ENCODE measurements at places on chromosomes 6 and 20.

- no peak for DNase-seq
Measured at GRCh38 chr6:157376241-157376640, 4.7 kb upstream of the ZDHHC14 start.

- no peak for DNase-seq
Measured at GRCh38 chr6:160247457-160247883, 11.2 kb downstream of the SLC22A2 start.

- DNase-seq = no peak
Measured at GRCh38 chr6:68874747-68875146, 239.7 kb downstream of the ADGRB3 start.

DNA sequence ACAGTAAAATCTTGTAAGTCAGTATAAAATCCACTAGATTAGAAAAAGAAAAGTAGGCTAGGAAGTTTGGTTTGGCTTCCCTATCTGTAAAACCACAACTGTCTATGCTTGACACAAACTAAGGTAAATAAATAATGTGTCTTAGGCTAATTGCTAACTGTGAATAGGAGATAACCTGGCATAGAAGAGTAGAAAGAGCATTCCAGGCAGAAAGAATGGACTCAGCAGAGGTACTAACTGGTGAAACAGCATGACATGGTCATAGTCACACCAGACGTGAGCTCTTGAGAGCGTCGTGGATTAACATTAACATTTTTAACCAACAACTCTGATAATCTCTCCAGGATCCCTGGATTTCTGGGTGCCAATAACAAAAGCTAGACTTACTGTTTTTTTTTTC, 8.7 kb upstream of the WTAP start:
- DNase-seq = no peak

GRCh38 chr20:47133809-47134456, 222.6 kb downstream of the ZMYND8 start:
- peak; percentile 77 for DNase-seq

- DNase-seq = no peak
Measured at GRCh38 chr6:9002833-9003232, 567.5 kb upstream of the SLC35B3 start.

DNA sequence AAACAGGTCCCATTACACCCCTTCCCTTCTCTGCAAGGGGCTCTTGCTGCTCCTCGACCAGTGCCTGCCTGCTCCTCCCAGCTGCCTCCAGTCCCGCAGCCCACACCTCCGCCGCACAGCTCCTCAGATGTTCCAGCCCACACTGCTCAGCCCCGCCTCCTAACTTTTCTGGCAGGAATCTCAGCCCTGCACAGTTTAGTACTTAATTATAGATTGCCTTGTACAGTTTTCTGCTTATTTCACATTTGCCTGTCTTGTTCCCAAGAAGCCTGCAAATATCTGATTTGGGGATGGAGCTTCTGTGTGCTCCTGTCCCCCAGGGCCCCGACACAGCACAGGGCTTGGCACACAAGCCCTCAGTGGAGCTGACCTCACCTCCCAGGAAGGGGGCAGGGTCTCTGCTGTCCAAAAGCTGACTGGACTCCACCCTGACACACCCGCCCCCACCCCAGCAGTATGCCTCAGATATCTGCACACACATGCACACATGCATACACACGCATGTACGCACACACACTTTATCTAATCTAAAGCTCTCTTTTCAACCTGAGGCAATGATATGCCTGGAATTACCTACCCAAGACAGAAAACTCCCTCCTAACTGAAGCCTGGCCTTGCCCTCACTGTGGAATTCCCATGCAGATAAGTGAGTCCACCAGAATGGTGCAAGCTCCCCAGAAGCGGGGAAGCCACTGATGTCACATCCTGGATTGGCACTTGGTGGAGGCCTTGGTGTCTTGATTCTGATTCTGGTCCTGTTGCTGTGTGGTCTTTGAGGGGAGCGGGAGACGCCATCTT, 1.2 kb upstream of the PNPLA1 start:
- DNase-seq = no peak

DNA sequence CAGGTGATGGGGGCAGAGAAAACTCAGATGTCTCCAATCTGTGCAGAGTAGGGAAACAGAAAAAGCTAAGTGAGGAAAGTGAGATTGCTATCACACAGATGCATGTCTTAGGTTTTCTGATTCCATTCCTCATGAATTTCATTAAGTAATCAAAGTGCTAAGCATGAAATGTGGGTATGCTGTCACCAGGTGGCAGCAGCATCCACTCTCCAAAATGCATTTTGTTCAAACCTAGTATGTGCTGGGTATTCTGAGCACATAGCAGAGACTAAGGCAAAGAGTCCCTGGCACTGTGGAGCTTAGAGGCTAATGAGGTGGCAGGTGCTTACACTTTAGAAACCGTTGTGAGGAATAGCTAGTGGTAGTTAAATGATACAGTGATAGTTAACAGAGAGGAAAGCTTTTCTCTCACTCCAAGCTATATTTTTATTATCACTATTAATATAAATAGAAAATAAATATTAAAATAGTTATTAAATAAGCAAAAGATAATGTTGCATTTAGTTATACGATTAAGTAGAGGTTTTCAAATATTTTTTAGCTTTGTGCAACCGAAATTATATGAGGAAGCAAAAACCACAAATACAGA, 179.5 kb downstream of the CDH26 start:
- DNase-seq = no peak

- DNase-seq = peak; percentile 20
Measured at GRCh38 chr6:138007014-138007472, 100.2 kb downstream of the PERP start.

- no peak for DNase-seq
Measured at GRCh38 chr6:110761371-110761770, 53.9 kb downstream of the CDK19 start.

DNA sequence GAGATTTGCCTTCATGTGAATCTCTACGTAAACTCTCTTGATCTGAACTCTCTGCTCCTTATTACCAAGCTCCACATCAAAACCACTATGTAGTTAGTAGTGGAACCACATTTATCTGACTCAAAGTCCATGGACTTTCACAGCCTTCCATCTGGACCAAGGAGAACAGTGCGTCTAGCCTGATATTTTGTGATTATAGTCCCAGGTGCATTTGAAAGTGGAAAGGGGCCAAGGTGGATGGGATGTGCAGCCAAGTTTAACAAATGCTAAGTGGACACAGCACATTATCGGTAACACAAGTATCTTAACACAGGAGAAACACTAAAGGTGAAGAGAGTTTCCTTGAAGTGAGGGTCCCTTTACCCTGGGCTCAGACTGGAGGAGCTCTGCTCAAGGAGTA, 281.2 kb upstream of the SGK1 start:
- DNase-seq = no peak

DNA sequence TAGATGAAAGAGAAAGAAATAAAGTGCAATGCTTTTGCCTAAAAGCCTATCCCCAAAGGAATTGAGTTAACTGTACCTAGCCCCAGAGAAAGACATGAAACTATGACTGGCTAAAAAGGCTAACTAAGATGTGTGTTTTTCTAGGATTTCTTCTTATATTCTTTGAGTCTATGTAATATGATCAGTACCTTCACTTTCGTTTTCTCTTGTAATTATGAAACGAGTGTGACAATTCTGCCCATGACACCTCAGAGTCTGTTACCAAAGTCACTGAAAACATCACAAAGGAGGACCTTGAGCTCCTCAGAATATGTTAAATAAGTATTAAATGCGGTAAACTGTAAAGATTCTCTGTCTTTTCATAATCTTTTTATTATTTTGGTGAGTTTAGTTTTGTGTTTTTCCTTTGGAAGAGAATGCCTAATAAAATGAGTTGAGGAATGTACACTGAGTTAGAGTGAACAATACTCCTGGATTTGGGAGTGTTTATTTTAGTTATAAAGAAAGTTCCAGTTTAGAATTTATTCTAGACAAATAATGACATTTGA, 141.3 kb downstream of the FUT9 start:
- no peak for DNase-seq

GRCh38 chr6:29680904-29681303, at the start of gene ZFP57:
TSS of gene ZFP57 (minus strand) at chr6:29681152. CDS start at chr6:29677003, 4,149 bp downstream.
- no peak for DNase-seq

DNA sequence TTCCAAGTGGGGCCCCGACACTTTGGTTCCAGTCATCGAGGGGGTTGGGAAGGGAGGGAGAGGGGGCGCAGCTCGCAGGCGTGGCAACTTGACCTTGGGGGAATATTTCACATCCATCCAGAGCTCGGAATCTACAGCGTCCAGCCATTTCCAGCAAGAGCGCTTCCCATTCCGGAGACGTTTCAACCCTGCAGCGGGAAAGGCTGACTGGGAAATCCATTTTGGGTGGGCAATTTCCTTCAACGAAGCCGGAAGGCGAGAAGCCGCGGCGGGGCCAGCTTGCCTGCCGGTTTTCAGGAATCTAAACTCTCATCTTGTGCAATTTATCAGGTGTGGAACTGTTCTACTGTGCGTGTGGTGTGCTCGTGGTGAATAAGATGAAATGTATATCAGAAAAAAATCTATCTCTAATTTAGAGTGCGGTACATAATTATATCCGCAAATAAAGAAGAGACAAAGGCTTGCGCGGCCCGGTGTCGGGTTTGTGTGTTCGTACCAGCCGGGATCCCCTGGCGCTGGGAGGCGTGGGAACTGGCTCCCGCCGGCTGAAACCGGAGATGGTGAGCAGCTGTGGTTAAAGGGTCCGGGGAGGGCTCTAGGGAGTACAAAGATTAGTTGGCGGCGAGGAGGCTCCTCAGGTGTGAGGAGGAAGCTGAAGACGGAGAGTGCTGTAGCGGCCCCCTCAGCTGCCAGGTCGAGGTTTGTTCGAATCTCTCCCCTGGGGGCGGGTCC, 4.8 kb downstream of the SLC32A1 start:
- DNase-seq = no peak

GRCh38 chr6:11353921-11354389, 121.5 kb upstream of the NEDD9 start:
- peak; percentile 92 for DNase-seq

DNA sequence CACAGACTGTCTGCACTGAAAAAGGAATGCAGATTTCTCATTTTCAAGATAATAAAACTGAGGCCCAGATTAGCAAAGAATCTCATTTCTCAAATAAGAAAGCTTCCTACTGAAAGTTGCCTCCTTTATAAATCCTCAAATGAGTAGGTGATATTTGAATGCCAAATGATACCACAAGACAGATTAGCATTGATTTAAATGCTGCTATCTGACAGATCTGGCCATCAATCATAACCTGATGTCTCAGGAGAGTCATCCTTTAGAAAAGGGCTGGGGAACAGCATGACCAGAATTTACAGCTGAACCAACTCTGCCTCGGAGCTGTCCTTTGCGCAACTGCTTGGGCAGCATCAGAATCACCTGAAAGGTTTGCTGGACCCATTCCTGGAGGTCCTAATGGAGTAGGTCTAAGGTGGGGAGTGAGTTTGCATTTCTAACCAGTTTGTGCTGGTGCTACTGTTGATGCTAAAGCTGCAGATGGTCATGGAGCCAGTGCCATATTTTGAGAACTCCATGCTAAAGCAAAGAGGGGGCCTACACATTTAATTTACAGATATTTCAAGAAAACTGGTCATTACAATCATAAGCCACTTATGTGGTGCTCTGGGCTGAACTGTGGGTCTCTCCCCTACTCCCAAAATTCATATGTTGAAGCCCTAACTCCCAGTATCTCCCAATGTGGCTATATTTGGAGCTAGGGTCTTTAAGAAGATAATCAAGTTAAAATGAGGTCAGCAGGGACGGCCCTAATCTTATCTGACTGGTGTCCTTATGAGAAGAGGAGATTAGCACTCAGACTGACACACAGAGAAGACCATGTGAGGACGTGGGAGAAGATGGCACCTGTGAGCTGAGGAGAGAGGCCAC, 295.5 kb upstream of the JARID2 start:
- no peak for DNase-seq

DNA sequence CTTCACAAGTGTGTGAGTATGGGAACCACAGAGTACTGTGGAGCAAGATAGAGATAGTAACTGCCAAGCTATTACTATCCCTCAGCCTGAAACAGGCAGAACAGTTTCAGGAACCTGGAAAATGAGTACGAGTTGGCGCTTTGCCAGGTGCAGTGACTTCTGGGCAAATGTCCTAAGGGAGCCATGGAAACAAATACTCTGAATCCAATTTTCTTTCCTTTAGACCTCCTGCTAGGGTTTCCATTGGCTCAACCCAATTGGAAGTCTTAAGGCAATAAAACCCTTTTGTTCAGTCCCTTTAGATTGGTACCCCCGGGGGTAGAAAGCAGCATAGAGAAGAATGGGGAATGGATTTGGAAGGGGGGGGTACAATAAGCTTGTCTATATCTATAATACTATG, 205.0 kb upstream of the EPHA7 start:
- no peak for DNase-seq

GRCh38 chr6:26222571-26222970, 135.3 kb downstream of the HFE start:
- no peak for DNase-seq

GRCh38 chr20:63891061-63892002, 3.6 kb upstream of the DNAJC5 start:
- no peak for DNase-seq

GRCh38 chr6:138724015-138724414, 49.6 kb upstream of the CCDC28A start:
- no peak for DNase-seq

DNA sequence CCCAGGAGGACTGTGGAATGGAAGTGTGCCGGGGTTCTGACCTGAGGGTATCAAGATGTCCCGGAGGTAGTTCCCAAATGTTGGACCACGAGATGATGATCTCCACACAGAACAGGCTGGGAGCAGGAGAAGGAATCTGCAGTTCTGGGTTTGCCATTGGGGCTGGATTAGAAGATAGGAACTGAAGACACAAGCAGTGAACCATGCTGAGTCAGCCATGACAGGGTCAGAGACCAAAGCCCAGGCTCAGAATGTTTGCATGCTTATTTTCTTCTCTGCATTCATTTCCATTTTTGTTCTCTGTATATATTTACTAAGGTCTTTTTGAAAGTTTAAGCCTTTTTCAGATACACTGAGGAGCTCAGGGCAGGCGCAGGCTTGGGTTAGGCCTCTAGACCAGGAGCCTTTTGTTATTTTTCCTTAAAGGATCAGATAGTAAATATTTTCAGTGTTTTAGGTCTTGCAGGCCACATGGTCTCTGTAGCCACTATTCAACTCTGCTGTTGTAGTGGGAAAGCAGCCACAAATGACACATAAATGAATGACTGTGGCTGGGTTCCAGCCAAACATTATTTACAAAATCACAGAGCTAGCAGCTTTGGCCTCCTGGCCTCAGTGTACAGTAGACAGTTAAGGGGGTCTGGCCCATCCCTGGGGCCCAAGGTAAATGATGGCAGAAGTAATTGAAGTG, 28.5 kb downstream of the SLC35D3 start:
- DNase-seq = peak; percentile 22

GRCh38 chr6:163507965-163508364, 93.4 kb downstream of the QKI start:
- DNase-seq = no peak

DNA sequence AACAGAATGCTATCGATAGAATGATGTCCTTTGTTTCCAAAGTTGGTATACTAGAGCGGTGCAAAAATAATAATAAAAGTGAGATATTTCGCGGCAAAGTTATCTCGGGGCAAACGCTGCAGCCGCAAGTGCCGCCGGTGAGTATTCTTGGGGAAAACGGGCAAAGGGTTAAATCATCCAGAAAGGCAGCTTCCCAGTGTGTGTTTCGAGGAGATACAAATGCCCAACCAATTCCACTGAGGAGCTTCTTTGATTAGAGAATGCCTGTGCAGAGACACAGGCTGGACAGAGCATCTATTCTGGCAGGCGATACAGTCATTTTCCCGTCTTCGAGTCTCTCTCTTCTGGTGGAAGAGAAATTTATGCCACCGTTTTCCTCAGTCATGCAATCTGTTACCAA, 58.0 kb upstream of the MPC1 start:
- no peak for DNase-seq

GRCh38 chr20:41169162-41169690, 31.9 kb downstream of the PLCG1 start:
- no peak for DNase-seq

All from HCEC 1CT (cell line).